ENCODE measurements at places on chromosomes 12 and 14. TPM values are rescaled to one million over a fixed set of nuclear protein-coding genes. Genes with fewer than 3 reads are reported as not detected.

The CCT2 gene
- total RNA-seq, result 298 TPM

The PRB2 gene
- total RNA-seq, result not detected

The NOS1 gene
- total RNA-seq, result 0.67 TPM

The MANSC4 gene
- total RNA-seq, result not detected

The TIMM9 gene
- total RNA-seq, result 72.1 TPM

The APOF gene
- not detected for total RNA-seq

The PIANP gene
- 0.96 TPM for total RNA-seq

The ST8SIA1 gene
- total RNA-seq, result 0.11 TPM

The SLC25A47 gene
- not detected for total RNA-seq

The SERPINA10 gene
- 0.06 TPM for total RNA-seq

The OTX2 gene
- total RNA-seq, result not detected

The C12orf56 gene
- not detected for total RNA-seq

The BATF gene
- not detected for total RNA-seq
